ENCODE measurements at places on chromosomes 16 and 17. TPM values are rescaled to one million over a fixed set of nuclear protein-coding genes. Genes with fewer than 3 reads are reported as not detected.

The SLC52A1 gene
- total RNA-seq, result 1.3 TPM

DNA sequence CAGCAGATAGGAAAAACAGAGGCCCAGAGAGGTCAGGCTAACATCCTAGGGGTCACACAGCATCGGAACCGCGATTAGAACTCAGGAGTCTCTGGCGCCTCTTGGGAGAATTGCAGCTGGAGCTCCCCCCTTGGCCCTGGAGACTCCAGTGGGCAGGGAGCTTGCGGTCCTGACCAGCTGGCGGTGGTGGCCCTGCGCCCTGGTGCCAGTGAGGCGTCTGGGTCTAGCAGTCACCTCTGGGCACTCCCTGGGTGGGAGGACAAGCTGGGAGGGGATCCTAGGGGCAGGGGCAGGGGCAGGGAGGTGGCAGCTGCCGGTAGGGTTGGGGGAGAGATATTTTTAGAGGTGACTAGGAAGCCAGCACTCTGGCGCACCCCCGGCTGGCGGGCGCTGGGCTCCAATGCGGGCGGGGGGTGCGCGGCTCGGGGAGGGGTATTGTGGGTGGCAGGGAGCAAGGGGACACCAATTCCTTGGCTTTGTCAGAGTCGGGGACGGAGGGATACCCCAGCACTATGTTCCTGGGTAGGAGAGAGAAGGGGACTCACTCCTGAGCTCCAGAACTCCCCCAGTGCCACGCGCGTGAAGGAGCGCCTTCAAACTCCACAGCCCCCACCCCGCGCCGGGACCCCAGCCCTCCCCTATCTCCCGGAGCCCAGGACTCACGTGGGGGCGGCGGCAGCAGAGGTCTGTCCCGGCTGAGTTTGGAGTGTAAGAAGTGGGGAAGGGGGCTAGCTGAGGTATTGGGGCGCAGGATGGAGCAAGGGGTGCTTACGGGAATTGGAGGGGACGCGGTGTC is 584 bp downstream of the PHOSPHO1 start:
- DNase-seq, result peak; percentile 40

DNA sequence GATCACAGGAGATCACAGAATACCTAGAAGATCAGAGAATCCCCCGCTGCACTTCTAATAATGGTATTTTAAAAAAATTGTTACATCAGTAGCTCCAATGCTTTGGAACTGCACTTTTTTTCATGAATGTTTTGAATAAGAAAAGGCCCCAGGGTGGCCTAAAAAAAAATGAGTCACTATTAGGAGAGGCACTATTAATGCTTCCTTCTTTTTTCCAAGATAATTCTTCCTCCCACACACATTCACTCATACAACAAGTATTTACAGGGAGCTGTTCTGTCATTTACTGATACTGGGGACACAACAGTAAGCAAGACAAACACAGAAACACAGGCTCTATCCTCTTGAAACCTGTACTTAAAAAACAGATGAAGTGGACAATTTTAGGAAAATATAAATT is 675 bp upstream of the PDZD9 start:
- DNase-seq, result no peak

The PYY gene
- total RNA-seq, result 0.56 TPM

GRCh38 chr17:73901661-73902415 is 257.6 kb upstream of the SDK2 start:
- peak; percentile 73 for DNase-seq

The CBX8 gene
- total RNA-seq, result 1.0 TPM

GRCh38 chr16:29767062-29767461 is 11.0 kb upstream of the ZG16 start:
- no peak for DNase-seq

The PLLP gene
- total RNA-seq, result 2.1 TPM

The SULT1A1 gene
- 1.7 TPM for total RNA-seq

GRCh38 chr16:50021544-50021943 is 3.5 kb upstream of the CNEP1R1 start:
- DNase-seq, result peak; percentile 68

DNA sequence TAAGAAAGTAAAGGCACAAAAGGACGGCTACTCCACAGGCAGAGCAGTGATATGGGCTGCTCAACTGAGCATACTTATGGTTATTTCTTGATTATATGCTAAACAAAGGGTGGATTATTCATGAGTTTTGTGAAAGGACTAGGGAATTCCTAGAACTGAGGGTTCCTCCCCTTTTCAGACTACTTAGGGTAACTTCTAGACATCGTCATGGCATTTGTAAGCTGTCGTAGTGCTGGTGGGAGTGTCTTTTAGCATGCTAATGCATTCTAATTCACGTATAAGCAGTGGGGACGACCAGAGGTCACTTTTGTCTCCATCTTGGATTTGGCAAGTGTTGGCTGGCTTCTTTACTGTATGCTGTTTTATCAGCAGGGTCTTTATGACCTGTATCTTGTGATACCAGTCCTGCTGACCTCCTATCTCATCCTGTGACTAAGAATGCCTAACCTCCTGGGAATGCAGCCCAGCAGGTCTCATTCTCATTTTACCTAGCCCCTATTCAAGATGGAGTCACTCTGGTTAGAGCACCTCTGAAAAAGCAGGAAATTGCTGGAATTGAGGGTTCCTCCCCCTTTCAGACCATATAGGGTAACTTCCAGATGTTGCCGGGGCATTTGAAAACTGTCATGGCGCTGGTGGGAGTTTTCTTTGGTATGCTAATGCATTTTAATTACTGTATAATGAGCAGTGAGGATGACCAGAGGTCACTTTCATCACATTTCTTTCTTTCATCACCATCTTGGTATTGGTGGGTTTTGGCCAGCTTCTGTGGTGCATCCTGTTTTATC is 388.5 kb downstream of the XYLT1 start:
- peak; percentile 76 for DNase-seq

GRCh38 chr16:72847187-72848027 is 200.5 kb downstream of the ZFHX3 start:
- peak; percentile 73 for DNase-seq

The CORO1A gene
- 23.5 TPM for total RNA-seq

The PNMT gene
- 1.9 TPM for total RNA-seq

Data from GM23338 (cell line).